Hepatic stellate cell (primary cell): ENCODE measurements at places on chromosomes 5 and 9.
A peak's percentile ranks its signal among the peaks of the same experiment; 100 is the strongest.

DNA sequence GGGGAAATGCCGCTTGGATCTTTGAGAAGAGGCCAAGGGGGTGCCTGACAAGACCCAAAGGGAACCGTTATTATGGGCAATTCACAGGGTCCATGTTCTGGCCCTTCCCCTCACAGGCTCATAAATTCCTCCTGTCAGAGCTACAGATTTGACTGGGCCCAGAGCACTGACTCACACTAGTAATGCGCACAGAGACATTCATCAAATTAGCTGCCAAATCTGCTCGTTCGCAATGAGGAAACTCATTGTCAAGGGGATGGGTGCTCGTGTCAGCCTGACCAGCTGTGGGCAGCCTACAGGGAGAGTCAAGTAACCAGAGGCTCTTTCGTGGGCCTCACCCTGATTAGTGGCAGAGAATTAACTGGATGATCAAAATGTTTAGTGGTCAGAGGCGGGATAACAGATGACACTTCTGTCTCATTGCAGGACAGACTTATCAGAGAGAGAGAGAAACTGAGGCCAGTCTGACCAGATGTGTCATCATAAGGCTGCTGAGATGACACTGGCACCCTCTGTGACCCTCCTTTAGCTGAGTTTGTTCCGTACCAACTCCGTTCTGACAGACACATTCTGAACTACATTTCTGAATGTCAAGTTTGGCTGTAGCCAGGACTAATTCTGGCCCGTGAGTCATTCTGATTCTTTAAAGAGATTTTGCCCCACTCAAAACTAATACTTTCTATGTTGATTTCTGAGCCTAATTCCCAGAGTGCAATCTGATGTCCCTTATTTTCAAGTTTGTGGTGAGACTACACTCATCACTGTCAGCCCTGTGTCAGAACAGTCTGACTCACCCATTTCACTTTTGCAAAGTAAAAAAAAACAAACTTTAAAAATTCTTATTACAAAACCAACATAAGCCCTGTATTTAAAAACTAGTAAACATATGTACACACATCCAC is 377.1 kb downstream of the ACTL7B start:
- peak; percentile 45 for DNase-seq

DNA sequence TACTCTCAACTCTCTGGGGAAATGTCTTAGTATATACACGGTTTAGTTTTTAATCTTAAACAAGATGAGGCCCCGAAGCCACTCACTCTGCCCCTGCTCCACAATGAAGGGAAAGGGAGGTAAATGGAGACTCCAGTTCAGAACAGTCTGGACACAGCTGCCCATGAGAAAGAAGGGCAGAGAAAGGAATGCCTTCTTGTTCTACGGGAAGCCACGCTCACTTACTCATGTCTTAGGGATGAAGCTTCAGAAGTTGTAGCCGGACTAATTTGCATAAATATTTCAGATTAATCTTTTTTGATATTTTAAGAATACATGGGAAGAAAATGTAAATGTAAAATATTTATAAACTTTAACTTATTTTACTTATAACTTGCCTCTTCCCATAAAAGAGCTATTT is 94.0 kb downstream of the COL23A1 start:
- DNase-seq: no peak

DNA sequence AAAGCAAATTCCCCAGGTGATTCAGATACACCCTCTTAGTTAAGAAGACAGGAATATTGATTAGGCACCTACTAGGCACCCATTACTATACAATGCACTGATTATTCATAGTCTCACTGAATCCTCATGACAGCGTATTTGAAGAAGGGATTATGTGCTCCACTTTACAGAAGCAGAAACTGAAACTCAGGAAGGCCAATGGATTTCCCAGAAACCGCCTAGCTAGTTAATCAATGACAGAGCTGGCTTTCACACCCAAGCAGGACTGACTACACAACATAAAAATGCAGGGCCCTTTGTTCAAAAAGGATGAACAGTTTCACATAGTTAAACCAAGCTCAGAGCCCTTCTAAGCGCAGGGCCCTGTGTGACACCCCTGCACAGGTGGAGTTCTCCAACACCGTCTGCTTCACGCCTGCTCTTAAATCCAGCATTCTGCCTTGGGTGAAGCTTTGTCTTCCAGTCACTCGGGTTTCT is 117.3 kb downstream of the TTLL11 start:
- no peak for DNase-seq

- DNase-seq: no peak
These were observed 23.6 kb downstream of the SCAI start for GRCh38 chr9:125119643-125120286.

GRCh38 chr5:178304761-178305645 is 72.4 kb upstream of the PHYKPL start:
- no peak for DNase-seq

GRCh38 chr9:22054529-22054928 is 45.4 kb upstream of the CDKN2B start:
- DNase-seq: no peak

- DNase-seq: no peak
These were observed 22.5 kb downstream of the PALM2AKAP2 start for GRCh38 chr9:109802491-109802890.

DNA sequence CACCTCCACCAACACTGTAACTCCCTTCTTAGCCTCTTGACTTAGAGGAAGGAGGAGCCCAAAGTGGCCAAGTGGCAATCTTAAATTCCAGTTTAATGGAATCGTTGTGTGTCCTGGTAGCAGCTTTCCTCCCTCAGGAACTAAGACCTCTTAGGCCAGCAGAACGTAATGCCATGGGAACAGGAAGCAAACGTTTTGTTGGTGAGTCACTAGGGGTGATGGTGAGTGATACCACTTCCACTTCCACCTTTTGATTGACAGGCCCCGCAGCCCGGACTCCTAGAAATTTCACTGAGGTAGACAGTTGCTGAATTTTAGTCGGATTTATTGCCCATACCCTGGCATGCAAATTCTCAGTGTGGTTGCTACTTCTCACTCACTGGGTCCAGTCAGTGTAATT is 94.2 kb upstream of the FBN2 start:
- no peak for DNase-seq

GRCh38 chr9:3902631-3903030 is 376.8 kb upstream of the RFX3 start:
- DNase-seq: no peak

DNA sequence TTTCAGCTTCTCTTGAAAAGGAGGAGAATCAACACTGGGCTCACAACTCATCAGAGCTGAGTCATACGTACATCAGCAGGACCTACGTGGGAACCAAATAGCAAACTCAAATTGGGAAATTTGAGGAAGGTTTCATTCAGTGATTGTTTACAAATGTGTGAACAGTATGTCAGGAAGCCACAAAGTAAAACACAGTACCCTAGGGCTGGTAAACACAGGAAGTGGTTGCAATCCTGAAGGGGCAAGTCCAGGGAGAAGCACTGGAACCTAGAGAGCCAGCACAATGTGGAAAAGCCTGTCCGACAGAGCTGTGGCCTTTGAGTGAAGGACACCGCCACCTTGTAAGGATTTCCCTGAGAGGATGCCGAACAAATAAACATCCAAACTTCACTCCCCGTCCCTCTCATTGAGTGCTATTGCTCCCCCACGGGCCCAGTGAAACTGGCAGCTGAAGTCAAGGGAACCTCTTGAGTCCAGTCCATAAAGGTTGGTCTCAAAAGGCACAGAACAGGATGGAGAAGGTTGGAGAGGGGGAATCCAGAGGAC is 26.7 kb upstream of the RICTOR start:
- peak; percentile 60 for DNase-seq

- peak; percentile 36 for DNase-seq
These were observed 1.4 kb downstream of the ZFR start for GRCh38 chr5:32443145-32443540.

- DNase-seq: no peak
These were observed 6.3 kb downstream of the MYO10 start for GRCh38 chr5:16929831-16930230.

GRCh38 chr9:20781092-20781491 is 97.0 kb downstream of the FOCAD start:
- DNase-seq: no peak

DNA sequence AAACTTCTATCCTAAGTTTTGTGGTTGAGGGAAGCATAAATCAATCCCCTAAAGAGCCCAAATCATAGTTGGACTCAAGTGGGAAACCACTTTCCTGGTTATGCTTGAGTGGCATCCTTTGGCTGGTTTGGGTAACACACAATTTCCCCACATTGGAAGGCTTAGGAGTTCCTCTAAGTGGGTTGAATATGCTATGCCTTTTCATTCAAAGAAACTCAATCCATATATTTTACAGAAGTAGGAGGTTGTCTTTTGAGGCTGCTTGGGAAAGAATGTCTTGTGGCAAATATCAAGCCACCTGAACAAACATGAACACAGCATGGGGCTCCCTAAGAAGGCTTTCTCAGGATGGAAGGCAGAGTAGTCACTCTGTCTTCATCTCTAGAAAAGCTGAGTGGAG is 121.1 kb downstream of the SPATA31D1 start:
- DNase-seq: no peak

- no peak for DNase-seq
These were observed 24.8 kb upstream of the CSF1R start for GRCh38 chr5:150111122-150111521.

DNA sequence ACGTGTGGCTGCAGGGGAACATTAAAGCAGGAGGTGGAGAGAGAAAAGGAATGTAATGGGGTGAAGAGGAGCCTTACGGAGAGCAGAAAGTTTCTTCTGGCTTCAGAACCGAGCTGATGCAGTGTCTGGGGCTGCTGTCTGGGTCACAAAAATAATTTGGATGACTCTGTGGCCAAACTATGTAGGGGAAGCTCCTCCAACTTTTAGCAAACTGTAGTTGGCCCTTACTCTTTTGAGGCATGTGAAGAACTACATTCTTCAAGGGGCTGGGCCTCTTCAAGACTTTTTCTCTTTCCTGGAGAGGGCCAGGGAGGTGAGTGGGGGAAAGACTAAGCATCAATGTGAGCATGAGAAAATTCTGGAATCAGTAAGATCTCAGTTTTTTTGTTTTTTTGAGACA is 31.9 kb upstream of the SPARC start:
- peak; percentile 54 for DNase-seq

GRCh38 chr9:129609486-129610212 is 11.3 kb downstream of the C9orf50 start:
- DNase-seq: peak; percentile 72

- DNase-seq: peak; percentile 76
These were observed 102.8 kb upstream of the DAP start for GRCh38 chr5:10863763-10864383.

DNA sequence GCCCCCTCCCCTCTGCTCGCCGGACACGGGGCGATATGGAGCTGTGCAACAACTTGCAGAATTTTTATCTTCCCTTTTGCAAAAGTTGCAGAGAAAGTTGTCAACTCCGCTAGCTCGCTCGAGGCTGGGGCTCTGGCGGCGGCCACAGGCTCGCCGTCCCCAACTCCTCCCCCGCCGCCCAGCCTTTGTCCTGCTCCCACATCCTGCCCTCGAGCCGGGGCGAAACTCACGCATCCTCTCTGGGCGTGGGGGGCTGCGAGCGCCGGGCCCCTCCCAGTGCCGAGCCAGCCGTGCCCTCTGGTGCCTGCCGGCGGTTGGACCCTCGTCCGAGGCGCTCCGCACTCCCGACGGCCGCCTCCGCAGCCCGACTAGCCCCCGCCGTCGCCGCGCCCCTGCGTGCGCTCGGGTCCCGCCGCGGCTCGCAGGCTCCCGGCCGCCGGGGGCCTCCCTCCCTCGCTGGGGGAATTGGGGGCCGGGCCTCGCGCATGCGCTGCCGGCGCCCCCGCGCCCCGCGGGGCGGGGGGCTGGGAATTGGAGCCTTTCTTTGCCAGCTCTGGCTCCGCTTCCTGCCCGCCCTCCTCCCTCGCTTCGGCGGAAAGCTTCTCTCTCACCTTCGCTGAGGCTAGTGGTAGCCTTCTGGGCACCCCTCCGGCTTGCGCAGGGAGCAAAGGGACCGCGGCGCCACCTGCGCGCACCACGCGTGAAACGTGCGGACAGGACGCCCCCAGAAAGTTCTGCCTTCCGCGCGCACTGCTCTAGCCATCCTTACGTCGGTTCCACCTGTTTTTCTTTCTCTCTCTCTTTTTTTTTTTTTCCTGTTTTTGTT is at the start of gene CCNJL:
Gene CCNJL (minus strand): TSS at position 431 of the 826 bp plus-strand sequence. CDS start 641 bp downstream, outside the sequence.
- DNase-seq: peak; percentile 74

DNA sequence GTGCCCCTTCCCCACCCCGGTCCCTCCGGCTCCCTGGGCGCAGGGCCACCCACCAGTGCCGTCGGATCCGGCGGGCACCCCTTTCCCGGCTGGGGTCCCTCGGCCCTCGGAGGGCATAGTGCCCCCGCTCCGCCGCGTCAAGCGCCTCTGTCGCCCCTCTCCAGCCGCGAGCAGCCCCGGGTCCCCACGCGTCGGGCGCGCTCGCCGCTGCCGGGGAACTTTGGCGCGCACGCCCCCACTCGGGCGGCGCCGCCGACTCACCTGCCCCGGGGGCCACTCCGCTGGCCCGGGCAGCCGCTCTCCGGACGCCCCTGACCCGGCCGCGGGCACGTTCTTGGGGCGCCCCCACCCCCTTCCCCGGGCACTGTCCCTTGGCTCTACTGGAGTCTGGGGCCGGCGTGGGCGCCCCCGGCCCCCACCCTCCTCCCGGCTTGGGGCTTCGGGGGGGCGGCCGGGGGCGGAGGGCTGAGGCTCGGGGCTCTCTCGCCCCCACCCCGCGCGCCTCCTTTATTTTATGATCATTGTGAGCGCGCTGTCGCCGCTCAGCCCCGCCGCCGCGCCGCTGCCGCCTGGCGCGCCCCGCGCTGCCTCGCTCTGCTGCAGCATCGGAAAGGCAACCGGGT is 1.1 kb upstream of the FAM78A start:
- no peak for DNase-seq

- DNase-seq: no peak
These were observed 40.3 kb downstream of the TPPP start for GRCh38 chr5:652773-653350.

- no peak for DNase-seq
These were observed 1.1 kb downstream of the NTNG2 start for GRCh38 chr9:132162764-132163456.

GRCh38 chr5:63803165-63803564 is 159.1 kb downstream of the HTR1A start:
- no peak for DNase-seq

DNA sequence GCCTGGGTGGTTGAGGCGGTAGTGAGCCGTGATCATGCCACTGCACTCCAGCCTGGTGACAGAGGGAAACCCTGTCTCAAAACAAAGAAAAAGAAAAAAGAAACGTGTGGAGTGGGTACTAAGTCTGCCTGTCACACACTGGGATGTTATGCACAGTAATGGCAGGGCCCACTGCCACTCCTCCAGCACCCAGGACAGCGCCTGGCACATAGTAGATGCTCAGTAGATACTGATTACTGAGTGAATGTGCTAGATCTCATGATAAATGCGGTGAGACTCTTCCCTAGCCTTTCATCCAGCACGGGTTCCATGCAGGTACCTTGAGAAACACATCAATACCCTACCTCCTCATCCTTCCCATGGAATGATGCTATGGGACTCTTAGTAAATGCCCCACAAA is 87.4 kb upstream of the HSPA9 start:
- DNase-seq: no peak

GRCh38 chr5:172048539-172049101 is 42.2 kb upstream of the FBXW11 start:
- no peak for DNase-seq

GRCh38 chr9:38434853-38435252 is 10.6 kb upstream of the IGFBPL1 start:
- no peak for DNase-seq
